ENCODE measurements at places on chromosomes 7 and 10.

GRCh38 chr10:94274142-94274787, 88.5 kb downstream of the NOC3L start:
- no peak for DNase-seq

DNA sequence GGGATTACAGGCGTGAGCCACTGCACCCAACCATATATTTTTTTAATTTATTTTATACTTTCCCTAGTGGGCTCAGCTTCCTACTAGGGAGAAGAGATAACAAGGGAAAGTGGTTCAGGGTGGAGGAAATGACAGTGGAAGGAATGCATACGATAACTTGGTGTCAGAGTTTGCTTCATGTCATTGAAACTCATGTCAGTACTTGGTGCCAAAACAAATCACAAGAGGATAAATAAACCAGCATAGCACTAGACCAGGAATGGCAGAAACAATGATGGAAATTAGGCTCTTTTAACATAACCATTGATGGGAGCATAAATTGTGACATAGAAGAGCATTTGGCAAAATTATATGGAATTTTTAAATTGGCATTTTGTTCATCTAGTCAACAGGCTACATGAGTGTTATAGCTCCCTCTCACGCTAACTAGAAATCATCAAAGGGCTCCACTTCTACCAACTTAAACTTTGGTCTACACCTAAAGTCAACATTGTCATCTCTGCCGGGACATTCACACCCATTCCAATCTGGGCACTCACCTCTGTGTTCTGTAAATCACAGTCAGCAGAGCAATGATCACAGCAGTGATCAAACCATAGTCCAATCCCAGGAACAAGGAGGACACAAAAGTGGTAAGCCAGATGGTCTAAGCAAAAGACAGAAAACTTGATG, 41.2 kb downstream of the PSMC2 start:
- DNase-seq, result no peak

- DNase-seq, result no peak
Observed at GRCh38 chr7:132292803-132293202, 283.5 kb downstream of the PLXNA4 start.

GRCh38 chr7:46960970-46961369, 620.9 kb downstream of the TNS3 start:
- DNase-seq, result no peak

GRCh38 chr7:142488842-142489241, 231.0 kb upstream of the PRSS58 start:
- no peak for DNase-seq

GRCh38 chr7:39637400-39637799, 14.0 kb downstream of the RALA start:
- DNase-seq, result no peak

DNA sequence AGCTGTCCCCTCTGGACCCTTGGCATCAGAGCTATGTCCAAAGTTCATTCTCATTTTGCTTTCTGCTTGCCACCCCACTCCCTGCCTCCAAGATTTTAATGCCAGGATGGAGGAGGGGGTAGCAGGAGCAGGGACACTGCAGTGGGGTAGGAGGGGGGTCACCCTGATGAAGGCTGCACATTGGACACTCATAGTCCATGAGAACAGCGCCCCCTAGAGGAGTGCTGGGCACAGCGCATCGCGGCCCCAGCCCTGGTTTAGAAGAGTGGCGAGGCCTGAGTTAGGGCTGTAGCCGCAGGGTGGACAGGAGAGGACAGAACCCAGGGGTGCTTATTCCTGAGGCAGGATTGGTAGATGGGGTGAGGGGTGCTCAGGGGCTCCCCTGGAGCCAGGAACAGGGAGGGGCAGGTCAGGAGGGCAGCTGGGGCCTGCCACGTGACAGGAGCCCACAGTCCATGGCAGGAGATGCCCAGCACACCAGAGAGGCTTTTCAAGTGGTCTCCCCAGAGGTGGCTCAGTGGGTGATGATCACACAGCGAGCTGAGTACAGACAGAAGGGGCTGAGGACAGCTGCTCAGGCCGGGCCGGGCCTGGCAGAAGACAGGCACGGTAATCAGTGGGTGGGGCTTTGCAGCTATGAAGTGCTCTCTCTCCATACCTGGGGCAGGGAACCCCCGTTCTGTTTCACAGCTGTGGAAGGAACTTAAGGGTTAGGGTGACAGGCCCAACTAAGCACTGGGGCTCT, 71.4 kb downstream of the NEURL1 start:
- DNase-seq, result peak; percentile 41
